ENCODE measurements at places on chromosomes 7 and 10. TPM values are rescaled to one million over a fixed set of nuclear protein-coding genes. Genes with fewer than 3 reads are reported as not detected.

TRIL gene
- 24.3 TPM for total RNA-seq

DNA sequence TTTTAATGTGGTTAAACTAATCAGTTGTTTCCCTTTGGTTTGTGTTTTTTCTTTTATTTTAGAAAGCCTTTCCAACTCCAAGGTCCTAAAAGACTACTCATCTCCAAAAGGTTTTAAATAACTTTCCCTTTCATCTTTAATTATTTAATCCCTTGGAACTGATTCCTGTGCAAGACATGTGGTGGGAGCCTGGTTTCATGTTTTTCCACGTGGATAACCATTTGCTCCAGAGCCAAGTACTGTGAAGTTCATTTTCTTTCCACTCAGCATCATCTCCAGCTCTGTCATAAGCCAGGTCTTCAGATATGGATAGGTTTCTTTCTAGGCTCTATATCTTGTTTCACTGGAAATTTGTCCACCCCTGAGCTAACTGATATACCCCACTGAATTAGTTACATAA, 16.7 kb downstream of the PPP1R3C start:
- no peak for DNase-seq

FAM241B gene
- 11.3 TPM for total RNA-seq

PAPOLB gene
- 3.9 TPM for total RNA-seq
